ENCODE measurements at places on chromosomes 5 and 9.

GRCh38 chr5:14410394-14411201, 171.0 kb upstream of the OTULINL start:
- no peak for DNase-seq

- no peak for DNase-seq
Observed at GRCh38 chr5:62134811-62135210, 171.2 kb upstream of the KIF2A start.

DNA sequence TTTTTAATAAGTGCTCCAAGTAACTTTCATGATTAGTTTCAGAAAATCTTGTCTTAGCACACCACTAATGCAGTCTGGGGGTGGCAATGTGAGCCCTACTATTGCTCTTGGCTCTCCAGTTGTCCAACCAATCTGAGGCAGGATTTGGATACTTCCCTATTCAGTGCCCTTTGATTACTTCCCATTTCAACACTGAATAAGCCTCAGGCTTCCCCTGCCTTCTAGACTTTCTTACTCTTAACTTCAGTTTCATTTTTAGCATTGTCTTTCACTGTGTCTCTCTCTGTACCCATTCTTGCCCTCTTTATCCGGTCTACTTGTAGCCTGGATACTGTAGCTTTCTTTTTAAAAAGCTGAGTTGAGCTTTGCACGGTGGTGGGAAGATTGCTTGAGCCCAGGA, 186.1 kb downstream of the C9orf152 start:
- DNase-seq, result no peak

DNA sequence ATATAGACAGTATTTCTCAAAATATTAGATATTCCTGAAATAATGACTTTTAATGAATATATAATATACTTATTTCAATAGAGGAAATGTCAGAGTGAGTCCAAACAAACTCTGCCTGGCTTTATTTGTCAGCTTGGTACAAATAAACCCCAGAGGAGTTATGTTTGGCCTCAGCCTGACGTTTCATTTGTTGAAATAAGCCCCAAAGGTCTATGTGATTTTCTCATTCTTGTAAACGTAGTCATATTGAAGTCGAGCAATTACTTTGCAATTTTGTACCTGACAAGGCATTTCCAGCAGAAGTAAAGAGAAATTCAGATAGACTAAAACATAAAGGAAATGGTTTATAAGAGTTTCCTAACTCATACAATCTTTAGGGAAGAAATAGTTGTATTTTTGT, 57.9 kb downstream of the MCCC2 start:
- no peak for DNase-seq

DNA sequence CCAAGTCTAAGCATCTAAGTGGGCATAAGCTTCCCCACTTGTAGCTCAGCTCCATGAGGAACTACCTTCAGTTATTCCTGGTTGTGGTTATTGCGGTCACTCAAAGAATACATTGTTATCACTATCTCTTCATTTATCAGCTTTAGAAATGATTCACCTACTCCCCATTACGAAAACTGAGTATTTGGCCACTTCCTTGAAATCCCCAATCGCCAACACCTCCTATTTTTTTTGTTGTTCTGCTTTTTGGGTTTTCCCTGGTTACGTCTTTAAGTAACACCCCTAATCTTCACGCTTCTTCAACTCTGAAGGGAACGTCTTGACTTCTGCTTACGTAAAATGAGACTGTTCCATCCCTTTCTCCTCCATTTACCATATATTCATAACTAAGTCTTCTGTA, 20.7 kb downstream of the MAPK9 start:
- no peak for DNase-seq

All from T-helper 1 cell (primary cell).